T-helper 1 cell (primary cell): ENCODE measurements at places on chromosomes 2 and 18.

- DNase-seq: no peak
These were observed 167.9 kb upstream of the HNRNPA3 start for GRCh38 chr2:177044671-177045070.

- DNase-seq: no peak
These were observed 38.0 kb downstream of the SPTBN1 start for GRCh38 chr2:54494087-54494486.

DNA sequence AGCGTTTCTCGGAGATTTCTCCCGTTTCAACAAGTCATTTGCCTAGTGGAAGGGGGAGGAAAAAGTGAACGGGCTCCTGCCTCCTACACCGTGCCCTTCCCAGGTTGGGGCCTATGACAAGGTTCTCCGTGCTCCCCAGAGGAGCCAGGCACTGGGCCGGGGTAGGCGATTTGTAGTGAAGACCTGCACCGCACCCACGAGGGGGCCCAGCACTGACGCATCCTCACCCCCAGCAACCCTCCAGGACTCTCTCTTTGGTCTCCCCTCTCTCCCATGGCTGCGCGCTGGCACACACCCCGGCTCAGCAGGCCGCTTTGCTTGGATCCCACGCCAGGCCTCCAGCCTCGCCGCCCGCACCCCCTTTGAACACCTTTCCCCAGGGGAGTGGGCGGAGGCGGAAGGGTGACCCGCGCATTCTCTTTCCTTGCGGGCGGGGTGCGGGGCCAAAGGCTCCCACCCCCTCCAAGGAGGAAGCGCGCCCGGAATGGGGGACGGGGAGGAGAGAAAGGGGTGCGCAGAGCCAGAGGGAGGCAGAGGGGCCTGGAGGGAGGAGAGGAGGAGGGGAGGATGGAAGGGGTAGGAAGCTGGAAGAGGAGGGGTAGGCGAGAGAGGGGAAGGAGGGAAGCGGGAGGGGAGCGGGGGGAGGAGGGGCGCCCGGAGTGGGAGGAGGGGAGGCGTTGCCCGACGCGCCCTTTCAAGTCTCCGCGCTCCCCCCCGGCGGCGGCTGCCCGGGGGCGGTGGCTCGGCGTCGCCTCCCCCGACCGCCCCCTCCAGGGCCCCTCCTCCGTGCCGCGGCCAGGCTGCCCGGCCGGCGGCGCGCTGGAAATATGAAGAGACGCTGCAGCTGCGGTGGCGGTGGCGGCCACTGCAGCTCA is at the start of gene APCDD1:
Gene APCDD1, plus strand, starts transcription at position 830 of the 875 bp plus-strand sequence. CDS start 347 bp downstream, outside the sequence.
- no peak for DNase-seq

DNA sequence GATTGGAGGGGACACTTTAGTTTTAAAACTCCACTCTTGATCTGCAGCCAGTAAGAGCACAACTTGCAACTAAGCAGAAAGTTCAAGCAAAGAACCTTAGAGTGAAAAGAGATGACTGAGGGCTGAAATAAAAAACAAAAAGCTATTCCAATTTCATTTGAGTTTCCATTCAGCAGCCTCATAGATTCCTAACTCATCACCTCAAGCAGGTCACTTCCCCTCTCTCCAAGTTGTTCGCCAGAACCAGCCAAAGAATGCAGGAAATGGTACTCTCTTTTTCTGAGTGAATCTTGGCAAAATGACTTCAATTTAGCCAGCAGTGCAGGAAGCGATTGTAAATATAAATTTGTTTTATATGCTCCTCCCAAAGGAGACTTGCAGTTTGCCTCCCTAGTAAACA is 213.3 kb downstream of the SETBP1 start:
- DNase-seq: no peak

GRCh38 chr2:8889978-8890377 is 52.6 kb upstream of the KIDINS220 start:
- DNase-seq: no peak

- DNase-seq: no peak
These were observed 243.6 kb upstream of the EPAS1 start for GRCh38 chr2:46053564-46053963.

GRCh38 chr18:45690975-45691815 is 32.8 kb upstream of the SLC14A1 start:
- peak; percentile 68 for DNase-seq

- no peak for DNase-seq
These were observed 151.5 kb downstream of the MSH2 start for GRCh38 chr2:47554311-47554905.

GRCh38 chr18:25112821-25113434 is 239.0 kb downstream of the ZNF521 start:
- no peak for DNase-seq
